Hepatocyte (in vitro differentiated cells): ENCODE measurements at places on chromosomes 16 and 17. TPM values are rescaled to one million over a fixed set of nuclear protein-coding genes. Genes with fewer than 3 reads are reported as not detected.

TNK1 gene
- total RNA-seq: 8.4 and 11.4 TPM in 2 replicates

NUP88 gene
- 56.6 and 65.2 TPM in 2 replicates for total RNA-seq

KRTAP3-1 gene
- not detected in 2 replicates for total RNA-seq

SOCS7 gene
- 13.0 and 15.9 TPM in 2 replicates for total RNA-seq

ARHGAP44 gene
- total RNA-seq: 3.9 and 4.6 TPM in 2 replicates

BEAN1 gene
- 0.63 and 0.68 TPM in 2 replicates for total RNA-seq

HID1 gene
- 13.2 and 15.3 TPM in 2 replicates for total RNA-seq

TVP23B gene
- 69.0 and 70.0 TPM in 2 replicates for total RNA-seq

ZNF469 gene
- total RNA-seq: 0.72 and 1.0 TPM in 2 replicates

SAMD14 gene
- total RNA-seq: 2.4 and 3.1 TPM in 2 replicates

OR1F1 gene
- not detected in 2 replicates for total RNA-seq

KRTAP1-5 gene
- total RNA-seq: not detected in 2 replicates

ABCA5 gene
- 53.4 and 59.8 TPM in 2 replicates for total RNA-seq

MYH8 gene
- total RNA-seq: not detected in 2 replicates

RHBDL1 gene
- 2.3 and 3.4 TPM in 2 replicates for total RNA-seq

CCL13 gene
- total RNA-seq: 0.32 TPM in 1 of 2 replicates, not detected in the other

CAPNS2 gene
- 0.30 TPM in 1 of 2 replicates, not detected in the other for total RNA-seq

BICDL2 gene
- total RNA-seq: 10.0 and 12.3 TPM in 2 replicates

AOC3 gene
- total RNA-seq: 1.0 and 1.9 TPM in 2 replicates

SCNN1B gene
- total RNA-seq: 0.23 and 0.24 TPM in 2 replicates

CCL7 gene
- total RNA-seq: not detected in 2 replicates

SLC12A3 gene
- total RNA-seq: not detected in 2 replicates

MPP3 gene
- total RNA-seq: 2.1 and 3.2 TPM in 2 replicates

SPN gene
- 0.03 and 0.08 TPM in 2 replicates for total RNA-seq

CTU2 gene
- 5.9 and 8.9 TPM in 2 replicates for total RNA-seq

HGS gene
- 47.3 and 59.2 TPM in 2 replicates for total RNA-seq

DPEP3 gene
- not detected in 2 replicates for total RNA-seq

ST6GALNAC2 gene
- 1.4 and 2.3 TPM in 2 replicates for total RNA-seq

IGSF6 gene
- total RNA-seq: 0.56 and 0.70 TPM in 2 replicates

IL32 gene
- total RNA-seq: 82.0 and 110 TPM in 2 replicates
